ENCODE measurements at places on chromosomes 2 and 18.

DNA sequence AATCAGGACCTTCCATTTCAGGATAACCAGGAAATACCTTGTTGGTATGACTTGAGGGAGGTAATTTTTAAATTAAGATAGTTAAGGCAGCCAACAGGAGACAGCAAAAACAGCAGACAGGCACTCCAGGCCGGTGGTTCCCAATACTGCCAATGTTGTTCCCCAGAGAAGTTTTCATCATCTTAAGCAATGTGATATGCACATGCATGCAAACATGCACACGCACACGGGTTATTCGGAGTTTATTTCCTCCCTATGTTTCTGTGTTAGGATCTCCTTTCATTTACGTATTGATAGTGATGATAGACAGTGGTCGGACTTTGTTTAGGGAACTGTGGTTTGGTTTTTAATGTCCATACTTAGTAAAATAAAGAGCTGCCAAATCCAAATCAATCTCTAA is 55.3 kb downstream of the STEAP3 start:
- DNase-seq: no peak

DNA sequence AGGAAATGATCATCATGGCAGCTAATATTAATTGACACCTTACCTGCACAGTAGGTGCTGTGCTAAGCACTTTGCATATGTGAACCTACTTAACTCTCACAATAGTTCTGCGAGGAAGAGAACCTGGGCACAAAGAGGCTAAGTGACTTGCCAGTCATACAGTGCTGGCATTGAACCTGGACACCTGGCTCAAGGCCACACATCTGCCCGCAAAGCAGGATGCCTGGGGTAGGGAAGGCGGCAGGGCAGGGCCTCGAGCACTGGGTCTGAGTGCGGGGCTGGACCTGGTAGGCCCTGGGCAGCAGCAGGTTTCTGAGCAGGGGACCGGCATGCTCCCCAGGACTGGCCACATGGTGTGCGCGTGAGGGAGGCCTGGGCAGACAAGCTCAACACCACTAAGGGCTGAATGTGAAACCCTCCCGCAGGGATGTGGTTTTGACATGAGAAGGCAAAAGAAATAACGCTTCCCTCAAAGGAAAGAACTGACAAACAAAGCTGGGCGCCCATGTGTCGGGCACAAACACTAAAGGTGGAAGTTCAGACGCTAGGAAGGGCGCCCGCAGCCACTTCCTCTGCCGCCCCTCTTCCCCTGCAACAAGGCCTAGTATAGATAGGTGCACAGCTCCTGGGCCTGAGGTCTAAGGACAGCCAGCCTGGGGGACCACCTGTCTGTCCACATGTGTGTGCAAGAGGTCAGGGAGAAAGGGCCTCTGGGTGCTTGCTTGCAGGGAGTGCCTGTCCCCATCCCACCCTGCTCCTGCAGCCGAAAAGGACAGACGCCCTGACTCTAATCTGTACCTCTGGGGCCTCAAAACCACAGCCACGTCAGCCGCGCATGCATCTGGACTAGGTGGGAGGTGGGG is 92.5 kb downstream of the ZFP36L2 start:
- DNase-seq: no peak

- DNase-seq: no peak
Observed at GRCh38 chr2:214244847-214245246, 166.0 kb upstream of the VWC2L start.

DNA sequence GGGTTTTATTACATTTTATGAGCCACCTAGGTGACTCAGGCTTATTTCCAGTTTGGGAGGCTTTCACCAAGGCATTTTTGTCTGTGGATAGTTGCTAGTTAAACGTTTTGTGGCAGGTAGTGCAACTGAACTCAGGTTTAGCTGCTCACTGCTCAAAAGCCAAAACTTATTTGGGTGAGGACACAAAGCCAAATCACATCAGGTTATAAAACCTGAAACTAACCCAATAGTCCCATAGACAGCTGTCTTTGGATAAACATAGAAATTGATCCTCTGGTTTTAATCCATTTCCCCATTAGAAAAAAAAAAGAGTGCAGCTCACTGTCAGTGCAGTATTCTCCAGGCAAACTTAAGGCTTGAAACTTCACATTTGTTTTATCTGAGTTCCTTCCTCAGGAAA is 362.6 kb upstream of the TFPI start:
- DNase-seq: no peak

DNA sequence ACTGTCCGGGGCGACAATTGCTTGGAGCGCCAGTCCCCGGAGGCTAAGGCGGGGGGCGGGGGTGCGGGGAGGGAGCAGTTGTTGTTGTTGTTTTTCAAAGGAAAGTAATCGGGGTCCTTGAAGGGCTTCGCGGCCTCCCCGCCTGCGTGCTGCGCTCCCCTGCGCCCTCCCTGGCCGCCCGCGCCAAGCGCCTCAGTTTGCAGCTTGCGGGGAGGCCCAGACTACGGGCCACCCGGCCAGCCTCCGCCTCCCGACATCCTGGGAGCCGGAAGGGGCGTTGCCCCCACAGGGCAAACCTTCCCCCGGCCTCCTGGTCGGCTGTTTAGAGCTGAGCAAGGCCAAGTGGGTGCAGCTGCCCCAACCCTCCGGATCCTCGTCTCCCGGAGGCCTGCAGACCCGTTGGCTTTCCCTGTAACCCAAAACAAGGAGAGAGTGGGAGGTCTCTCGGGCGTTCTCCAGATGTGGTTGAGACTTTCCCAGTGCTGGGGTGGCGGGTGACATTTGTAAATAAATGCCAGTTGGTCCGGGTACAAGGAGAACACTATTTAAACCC is 3.7 kb upstream of the SIX3 start:
- no peak for DNase-seq

DNA sequence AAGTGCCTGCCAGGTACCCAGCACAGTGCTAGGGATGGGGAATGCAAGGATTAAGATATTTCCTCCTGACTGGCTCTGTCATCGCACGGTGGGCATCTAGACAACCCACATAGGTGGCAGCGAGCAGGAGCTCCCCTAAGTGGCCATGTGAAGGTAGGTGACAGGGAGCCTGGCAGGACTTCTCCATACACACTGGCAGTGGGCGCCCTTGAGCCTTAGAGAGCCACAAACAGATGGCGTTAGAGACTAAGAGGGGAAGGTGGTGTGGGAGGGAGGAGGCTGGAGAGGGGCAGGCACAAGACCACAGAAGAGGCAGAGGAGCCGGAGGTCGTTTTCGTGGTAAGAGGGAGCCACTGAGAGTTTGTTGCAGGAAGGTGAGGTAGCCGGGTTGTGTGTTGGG is 15.2 kb downstream of the PRELID3A start:
- DNase-seq: no peak

- no peak for DNase-seq
Observed at GRCh38 chr2:163640542-163641193, 95.1 kb downstream of the FIGN start.

DNA sequence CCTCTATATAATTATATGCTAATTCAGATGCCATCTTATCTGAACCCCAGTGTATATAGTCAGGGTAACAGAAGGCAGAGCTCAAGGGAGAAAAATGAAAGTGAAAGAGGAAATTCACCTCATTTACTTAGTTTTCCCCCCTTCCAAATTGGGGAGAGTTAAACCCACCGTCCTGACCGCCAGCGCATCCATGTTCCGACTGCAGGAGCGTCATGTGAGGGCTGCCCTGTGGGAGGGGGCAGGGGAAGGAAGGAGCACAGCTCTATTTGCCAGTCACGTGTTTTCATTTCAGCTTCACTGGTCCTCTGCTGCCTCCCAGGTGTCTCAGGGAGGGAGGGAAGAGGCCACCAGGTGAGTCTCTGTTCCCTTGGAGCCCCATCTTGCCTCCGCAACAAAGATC is 13.2 kb downstream of the CNNM4 start:
- DNase-seq: no peak

- no peak for DNase-seq
Observed at GRCh38 chr18:55376387-55376786, 211.6 kb downstream of the TCF4 start.

- no peak for DNase-seq
Observed at GRCh38 chr2:70708376-70709199, 59.4 kb downstream of the ADD2 start.

- DNase-seq: no peak
Observed at GRCh38 chr2:209613649-209614305, 157.9 kb upstream of the UNC80 start.

DNA sequence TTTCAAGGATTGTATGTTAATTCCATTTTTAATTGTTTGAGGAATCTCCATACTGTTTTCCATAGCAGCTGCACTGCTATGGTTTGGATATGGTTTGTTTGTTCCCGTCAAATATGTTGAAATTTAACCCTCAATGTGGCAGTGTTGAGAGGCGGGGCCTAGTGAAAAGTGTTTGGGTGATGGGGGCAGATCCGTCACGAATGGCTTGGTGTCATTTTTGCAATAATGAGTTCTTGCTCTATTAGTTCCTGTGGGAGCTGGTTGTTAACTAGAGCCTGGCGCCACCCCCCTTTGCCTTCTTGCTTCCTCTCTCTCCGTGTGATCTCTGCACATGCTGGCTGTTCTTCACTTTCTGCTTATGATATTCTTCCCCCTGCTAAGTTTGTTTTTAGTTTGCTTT is 71.4 kb upstream of the LDLRAD4 start:
- peak; percentile 25 for DNase-seq

DNA sequence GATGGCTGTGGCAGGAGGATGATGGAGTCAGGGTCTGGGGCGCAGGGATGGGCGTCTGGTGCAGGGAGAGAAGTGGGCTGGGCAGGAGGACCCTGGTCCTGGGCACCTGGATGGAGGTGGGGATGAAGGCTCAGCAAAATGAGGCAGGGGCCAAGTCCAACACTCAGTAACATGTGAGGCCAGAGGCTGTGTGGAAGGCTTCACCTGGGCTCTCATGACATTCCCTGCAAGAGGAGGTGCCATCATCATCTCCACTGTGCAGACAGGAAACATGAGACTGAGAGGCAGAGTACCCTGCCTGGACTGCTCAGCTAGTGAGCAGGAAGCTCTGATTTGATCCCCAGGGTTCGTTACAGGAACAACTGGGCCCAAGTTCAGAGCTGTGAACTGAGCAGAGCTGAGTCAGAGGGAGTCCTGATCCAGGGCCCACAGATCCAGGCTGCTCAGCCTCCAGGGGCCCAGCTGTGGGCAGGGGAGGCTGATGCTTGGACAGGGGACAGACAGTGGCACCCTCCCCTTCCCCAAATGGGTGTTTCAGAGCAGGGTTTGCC is 36.9 kb downstream of the HJURP start:
- DNase-seq: no peak

GRCh38 chr2:233458826-233459225 is 104.5 kb downstream of the DGKD start:
- no peak for DNase-seq

- DNase-seq: peak; percentile 48
Observed at GRCh38 chr2:74735564-74735963, 81.5 kb downstream of the SEMA4F start.

GRCh38 chr18:47333926-47334635 is 82.6 kb upstream of the SKOR2 start:
- DNase-seq: no peak

DNA sequence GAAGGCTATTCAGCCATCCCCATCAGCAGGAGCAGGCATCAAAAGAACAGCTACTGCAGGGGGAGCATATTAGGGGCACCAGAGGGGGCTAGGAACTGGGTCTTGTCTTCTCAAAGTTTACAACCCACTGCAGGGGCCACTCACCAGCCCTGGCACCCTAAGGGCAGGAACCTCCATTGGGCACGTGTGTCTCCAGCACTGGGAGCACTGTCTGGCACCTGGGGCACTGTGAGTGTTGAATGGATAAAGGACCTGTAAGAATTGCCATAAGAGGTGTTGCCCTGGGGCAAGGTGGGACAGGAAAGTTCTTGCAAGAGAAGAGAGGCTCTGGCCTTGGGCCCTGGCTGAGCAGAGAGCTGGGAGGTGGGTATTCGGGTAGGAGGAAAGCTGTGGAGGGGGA is 1.4 kb upstream of the STEAP3 start:
- DNase-seq: no peak

- DNase-seq: no peak
Observed at GRCh38 chr2:80136338-80136737, 168.2 kb downstream of the LRRTM1 start.

- DNase-seq: peak; percentile 23
Observed at GRCh38 chr2:86807468-86808275, 17.0 kb upstream of the CD8A start.

- DNase-seq: no peak
Observed at GRCh38 chr2:142435847-142436246, 305.0 kb upstream of the LRP1B start.

DNA sequence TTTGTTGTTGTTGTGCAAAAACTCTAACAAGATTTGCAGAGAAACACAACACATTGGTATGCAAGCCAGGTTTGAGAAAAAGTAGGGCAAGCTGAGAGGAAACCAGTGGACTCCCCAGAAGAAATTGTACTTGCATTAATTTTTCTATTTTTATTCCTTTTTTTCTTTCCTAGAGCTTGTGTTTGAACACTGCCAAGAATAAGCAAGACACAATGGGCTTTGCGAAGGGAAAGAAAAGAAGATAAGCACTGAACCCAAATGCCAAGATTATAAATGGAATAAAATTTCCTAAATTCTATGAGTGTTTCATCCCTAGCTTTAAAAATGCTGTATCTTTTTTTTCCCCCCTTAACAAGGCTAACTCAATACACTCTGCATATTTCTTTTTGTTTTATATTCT is 17.0 kb upstream of the CYTIP start:
- no peak for DNase-seq

DNA sequence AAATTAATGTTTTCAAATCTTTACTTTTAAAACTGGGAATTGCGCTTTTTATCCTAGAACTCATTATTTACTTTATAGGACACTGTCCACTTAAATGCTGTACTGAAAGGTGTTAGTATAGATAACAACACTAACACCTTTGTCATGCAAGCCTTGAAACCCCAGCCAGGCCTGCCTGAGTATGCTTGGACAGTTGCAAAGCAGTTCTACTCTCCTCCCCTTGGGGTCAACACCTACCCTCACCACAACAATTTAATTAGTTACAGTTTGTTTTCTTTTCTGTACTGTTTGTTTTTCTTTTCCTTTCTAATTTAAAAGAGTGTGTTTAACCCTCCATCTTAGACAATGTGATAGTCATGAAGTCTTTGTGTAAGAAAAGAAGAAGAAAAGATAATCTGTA is 18.9 kb upstream of the FAM98A start:
- DNase-seq: no peak

DNA sequence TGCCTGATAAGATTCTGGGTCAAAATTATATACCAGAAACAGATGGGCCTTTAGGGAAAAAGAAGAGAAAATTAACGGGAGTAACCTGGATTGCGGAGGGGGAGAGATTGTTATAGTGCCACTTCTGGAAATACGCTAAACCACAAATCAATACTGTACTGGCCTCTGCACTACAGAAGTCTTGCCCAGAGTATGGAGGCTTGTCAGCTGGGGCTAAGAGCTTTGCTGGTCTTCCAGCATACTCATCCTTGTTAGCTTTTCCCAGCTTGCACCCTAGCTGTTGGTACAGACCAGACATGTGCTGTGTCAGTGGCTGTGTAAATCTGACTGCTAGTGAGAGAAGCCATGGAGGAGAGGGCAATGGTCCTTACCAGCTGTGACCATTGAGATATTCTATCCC is 8.9 kb downstream of the AGBL5 start:
- DNase-seq: no peak

DNA sequence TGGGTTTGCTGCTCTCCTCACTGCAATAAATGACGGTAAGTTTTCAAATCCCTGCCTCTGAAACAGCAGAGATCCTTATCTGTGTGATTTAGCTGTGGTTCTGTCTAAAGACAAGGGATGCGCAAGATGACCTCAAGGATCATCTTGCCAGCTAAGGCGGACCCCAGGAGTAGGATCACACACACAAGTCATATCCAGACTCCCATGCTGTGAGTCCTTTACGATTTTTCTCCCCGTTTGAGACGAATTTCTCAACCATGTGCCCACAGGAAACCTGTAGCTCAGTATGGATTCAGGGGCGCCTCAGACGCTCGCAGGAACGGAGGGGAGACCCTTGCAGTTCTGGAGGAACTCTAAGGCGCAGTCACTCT is 11.1 kb upstream of the DCTN1 start:
- no peak for DNase-seq

- DNase-seq: no peak
Observed at GRCh38 chr2:20728114-20728758, 61.3 kb downstream of the GDF7 start.
